ENCODE measurements at places on chromosomes 12 and 14. TPM values are rescaled to one million over a fixed set of nuclear protein-coding genes. Genes with fewer than 3 reads are reported as not detected.

Gene C2CD5
- 32.9 TPM for total RNA-seq

Gene RTN1
- total RNA-seq = 0.29 TPM

Gene PLEKHG7
- not detected for total RNA-seq

Gene TAS2R20
- 2.2 TPM for total RNA-seq

Gene CDH24
- 20.2 TPM for total RNA-seq

Gene AKAP5
- total RNA-seq = 0.75 TPM

Gene KCNK13
- total RNA-seq = not detected

Gene ADAM21
- not detected for total RNA-seq

Gene PTMS
- total RNA-seq = 518 TPM

Gene SRRM4
- total RNA-seq = not detected

Gene NELL2
- total RNA-seq = 0.62 TPM

Gene GALNT6
- 39.2 TPM for total RNA-seq

Gene SLC39A5
- not detected for total RNA-seq

Gene IFNG
- not detected for total RNA-seq

Gene FOXN4
- not detected for total RNA-seq

Gene PLBD2
- total RNA-seq = 46.8 TPM

Gene KRT73
- total RNA-seq = not detected

Gene ADIPOR2
- total RNA-seq = 57.3 TPM

Gene KLRB1
- not detected for total RNA-seq

Gene OR4E2
- not detected for total RNA-seq

Gene CYP46A1
- total RNA-seq = 0.14 TPM

Gene PIANP
- total RNA-seq = 0.14 TPM

Gene ERBB3
- not detected for total RNA-seq

Gene ARMH4
- total RNA-seq = 3.0 TPM

Gene MRPL42
- total RNA-seq = 58.0 TPM

Gene ZC2HC1C
- total RNA-seq = 3.6 TPM

Gene NAP1L1
- 649 TPM for total RNA-seq

Gene GLI1
- 1.1 TPM for total RNA-seq

Gene RND1
- total RNA-seq = 4.0 TPM

Gene CTDSP2
- 142 TPM for total RNA-seq

Gene FAM181A
- total RNA-seq = not detected

Gene TBX5
- not detected for total RNA-seq

Gene KNTC1
- total RNA-seq = 52.9 TPM

Gene WIF1
- total RNA-seq = not detected

Gene MYF5
- total RNA-seq = not detected

Gene TUNAR
- total RNA-seq = not detected

Gene ACVRL1
- 404 TPM for total RNA-seq

Gene PABPN1
- total RNA-seq = 218 TPM

Gene STXBP6
- not detected for total RNA-seq

Gene FGD4
- total RNA-seq = 44.8 TPM

Gene ESRRB
- total RNA-seq = not detected

Gene NGB
- total RNA-seq = not detected

Gene GALNT4
- 10.9 TPM for total RNA-seq

Gene CCNK
- total RNA-seq = 59.6 TPM

Measured in endothelial cell of umbilical vein (primary cell).